ENCODE measurements at places on chromosomes 12 and 14.

- no peak for DNase-seq
These were observed 135.8 kb downstream of the EML1 start for GRCh38 chr14:99928963-99929362.

- no peak for DNase-seq
These were observed 53.7 kb downstream of the TMTC2 start for GRCh38 chr12:82740129-82741000.

DNA sequence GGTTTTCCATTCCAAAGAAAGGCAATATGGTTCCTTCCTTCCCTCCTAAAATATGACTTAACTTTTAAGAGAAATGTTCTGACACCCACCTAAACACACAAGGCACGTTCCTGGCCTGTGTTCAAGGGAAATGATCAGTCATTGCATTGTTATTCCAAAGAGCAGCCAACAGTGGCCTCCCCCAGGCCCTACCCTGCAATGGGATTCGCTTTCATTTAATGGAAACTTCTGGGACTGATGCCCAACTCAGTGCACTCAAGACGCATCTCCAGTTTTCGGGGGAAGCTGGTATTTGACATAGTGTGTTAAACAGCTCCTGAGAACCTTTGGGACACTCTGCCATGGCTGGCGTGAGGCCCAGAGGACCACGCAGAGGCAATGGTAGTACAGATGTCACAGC, 65.9 kb downstream of the DDX51 start:
- no peak for DNase-seq

- DNase-seq: no peak
These were observed 6.5 kb downstream of the NECAP1 start for GRCh38 chr12:8088574-8088973.

- no peak for DNase-seq
These were observed 299.4 kb upstream of the NOVA1 start for GRCh38 chr14:26897196-26897595.

GRCh38 chr12:29816874-29817725, 33.4 kb upstream of the TMTC1 start:
- no peak for DNase-seq

GRCh38 chr12:65156366-65156841, 13.0 kb upstream of the LEMD3 start:
- no peak for DNase-seq

DNA sequence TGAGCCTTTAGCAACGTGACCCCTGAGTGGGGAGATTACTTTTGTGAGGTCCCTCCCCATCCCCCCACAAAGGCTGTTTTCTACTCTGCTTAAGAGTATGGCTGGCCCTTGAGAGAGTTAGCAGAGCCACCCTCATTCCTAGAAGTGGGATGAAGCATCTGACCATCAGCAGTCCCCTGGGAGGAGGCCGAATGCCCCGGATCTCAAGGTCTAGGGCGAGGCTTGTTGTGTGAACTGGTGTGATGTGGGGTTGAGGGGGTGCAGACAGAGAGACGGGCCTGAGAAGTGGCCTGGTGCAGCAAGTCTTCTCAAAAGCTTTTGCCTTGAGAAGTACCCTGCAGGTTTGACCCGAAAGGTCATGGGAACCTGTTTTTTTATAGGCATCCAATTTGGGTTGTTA, 153.0 kb upstream of the FKBP4 start:
- no peak for DNase-seq

- no peak for DNase-seq
These were observed 3.8 kb upstream of the CACNB3 start for GRCh38 chr12:48814262-48815125.
